ENCODE measurements at places on chromosomes 13 and 19.

DNA sequence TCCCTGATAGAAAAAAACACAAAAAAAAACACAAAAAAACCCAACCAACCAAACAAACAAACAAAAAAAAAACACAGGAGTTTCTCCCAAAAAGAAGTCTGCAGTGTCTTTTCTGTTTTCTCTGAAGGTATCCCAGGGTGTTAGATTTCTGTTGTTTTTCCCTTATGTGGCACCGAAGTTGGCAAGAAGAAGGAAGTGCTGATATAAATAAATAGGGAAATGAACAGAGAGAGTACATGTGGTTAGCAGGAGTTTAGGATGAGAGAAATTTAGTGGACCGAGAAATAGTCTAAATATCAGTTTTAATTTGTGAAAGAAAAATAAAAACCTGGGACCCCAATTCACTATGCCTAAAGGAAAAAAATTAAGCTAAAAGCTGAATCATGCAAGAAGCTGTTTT, 287.0 kb upstream of the SGCG start:
- DNase-seq, result no peak

GRCh38 chr19:5592531-5593342, 25.0 kb upstream of the TINCR start:
- no peak for DNase-seq

GRCh38 chr13:30841154-30841553, 64.9 kb upstream of the MEDAG start:
- no peak for DNase-seq

DNA sequence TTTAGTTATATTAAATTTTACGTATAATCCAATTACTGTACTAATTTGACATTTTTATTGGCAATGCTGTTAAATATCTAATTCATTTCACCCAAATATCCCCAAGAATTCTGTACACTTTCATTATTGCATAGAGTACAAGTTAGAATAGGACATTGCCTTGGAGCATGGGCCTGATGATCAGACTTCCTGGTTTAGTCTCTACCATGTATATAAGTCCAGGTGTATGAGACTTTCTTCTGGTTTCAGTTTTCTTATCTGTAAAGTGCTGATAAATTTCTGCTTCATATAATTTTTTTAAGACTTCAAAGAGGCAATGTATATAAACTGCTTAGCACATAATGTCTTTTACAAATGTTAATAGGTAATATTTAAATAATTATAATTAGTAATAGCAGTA, 179.4 kb downstream of the KLF12 start:
- no peak for DNase-seq

DNA sequence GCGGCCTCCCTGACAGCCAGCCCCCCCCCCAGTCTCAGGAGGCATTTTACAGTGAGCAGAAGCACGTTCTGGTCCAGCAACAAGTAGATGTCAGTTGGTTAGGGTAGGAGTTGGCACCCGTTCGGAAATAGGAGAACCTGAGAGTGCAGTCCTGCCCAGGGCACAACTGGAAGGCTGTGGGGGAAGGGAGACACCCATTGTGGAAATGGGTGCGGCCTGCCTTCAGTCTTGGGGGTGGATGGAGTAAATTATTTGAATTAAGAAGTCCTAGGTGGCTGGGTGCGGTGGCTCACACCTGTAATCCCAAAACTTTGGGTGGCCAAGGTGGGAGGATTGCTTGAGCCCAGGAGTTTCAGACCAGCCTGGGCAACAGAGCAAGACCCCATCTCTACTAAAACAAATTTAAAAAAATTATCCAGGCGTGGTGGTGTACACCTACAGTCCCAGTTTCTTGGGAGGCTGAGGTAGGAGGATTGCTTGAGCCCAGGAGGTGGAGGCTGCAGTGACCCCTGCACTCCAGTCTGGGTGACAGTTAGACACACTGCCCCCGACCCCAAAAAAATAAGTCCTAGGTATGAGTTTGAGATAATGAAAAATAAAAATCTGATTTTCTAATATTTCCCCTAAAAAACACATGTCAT, 1.2 kb downstream of the CIRBP start:
- peak; percentile 56 for DNase-seq

DNA sequence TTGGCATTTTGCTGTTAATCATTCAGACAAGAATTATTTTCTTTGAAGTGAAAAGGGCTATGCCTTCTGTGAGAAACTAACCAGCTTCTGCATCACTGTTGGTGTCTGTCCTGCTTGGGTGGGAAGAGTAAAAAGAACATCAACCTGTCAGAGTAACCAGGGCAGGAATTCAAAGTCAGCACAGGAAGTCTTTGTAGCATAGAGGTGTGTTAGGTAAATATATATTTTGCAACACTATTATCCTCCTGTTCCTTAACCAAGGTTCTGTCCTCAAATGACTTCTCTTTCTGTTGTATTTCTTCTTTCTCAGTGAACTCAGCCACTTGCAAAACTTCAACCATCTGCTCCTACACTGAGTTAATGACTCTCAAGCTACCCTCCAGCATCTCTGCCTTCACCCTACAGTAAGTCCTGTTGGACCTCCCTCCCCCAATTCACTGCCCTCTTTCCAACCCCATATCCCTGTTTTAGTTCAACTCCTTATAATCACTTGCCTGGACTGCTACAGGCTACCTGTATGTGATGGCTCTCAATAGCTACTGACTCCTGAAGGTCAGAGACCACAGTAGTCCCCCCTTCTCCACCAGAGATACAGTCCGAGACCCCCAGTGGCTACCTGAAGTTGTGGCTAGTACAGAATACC, 49.9 kb downstream of the SMAD9 start:
- DNase-seq, result no peak

DNA sequence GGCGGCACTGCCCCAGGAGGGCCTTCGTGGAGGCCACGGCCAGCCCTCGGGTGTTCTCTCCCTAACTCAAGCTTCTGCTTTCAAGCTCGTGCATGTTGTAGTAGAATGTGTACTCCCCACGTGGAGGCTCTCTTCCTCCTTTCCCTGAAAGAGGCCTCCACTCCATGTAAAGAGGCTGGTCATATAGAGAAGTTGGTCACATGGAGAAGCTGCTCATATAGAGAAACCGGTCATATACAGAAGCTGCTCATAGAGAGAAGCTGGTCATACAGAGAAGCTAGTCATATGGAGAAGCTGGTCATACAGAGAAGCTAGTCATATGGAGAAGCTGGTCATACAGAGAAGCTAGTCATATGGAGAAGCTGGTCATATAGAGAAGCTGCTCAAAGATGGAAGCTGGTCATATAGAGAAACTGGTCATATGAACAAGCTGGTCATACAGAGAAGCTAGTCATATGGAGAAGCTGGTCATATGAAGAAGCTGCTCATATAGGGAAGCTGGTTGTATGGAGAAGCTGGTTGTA, 152.5 kb downstream of the COL4A1 start:
- DNase-seq, result no peak

GRCh38 chr13:49503951-49504350, 8.2 kb downstream of the PHF11 start:
- DNase-seq, result no peak

DNA sequence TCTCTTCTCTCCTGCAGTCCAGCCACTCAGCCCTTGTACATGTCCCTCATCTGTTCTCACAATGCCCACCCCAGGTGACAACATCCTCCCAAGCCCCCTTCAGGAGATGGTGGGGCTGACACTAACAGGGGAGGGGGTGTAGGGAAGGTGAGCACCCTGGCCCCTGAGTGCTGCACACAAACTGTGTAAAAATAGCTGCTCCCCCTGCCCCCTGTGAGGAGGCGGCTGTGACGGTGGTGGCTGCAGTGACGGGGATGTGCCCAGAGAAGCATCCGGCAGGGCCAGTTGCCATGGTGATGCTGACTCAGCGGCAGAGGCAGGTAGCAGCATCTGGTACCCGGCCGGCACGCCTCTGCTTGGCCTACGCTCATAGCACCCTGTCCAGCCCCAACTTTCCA, 13.0 kb upstream of the JUND start:
- peak; percentile 42 for DNase-seq

DNA sequence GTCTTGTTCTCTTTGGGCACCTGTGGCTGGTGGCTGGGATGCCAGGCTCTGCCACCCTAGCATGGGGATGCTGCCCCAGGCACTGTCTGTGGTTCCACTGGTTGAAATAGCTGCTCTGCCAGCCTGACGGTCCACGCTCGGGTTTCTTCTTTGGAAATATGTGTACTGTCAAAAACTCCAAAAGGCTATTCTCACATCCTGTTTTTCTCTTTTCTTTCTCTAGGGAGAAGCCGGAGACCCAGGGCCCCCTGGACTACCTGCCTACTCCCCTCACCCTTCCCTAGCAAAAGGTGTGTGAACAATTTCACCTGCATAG, 115.0 kb downstream of the RAB20 start:
- DNase-seq, result no peak

DNA sequence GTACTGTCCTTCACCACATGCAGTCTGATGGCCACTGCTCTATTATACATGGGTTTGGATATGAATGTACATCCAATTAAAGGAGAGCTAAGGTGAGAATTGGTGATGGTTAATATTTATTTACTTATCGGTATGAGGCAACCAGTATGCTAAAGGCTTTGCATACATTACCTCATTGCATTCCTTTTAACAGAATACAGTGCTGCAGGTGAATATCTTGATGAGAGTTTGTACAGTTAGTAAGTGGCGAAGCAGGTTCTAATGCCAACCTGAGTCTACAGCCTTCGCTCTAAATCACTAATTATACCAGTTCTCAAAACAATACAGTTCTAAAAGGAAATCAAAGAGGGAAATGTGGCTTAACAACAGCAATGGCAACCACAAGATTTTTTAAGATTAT, 284.1 kb downstream of the ITGBL1 start:
- no peak for DNase-seq

- no peak for DNase-seq
These were observed 69.0 kb upstream of the PCDH9 start for GRCh38 chr13:67299072-67299635.

DNA sequence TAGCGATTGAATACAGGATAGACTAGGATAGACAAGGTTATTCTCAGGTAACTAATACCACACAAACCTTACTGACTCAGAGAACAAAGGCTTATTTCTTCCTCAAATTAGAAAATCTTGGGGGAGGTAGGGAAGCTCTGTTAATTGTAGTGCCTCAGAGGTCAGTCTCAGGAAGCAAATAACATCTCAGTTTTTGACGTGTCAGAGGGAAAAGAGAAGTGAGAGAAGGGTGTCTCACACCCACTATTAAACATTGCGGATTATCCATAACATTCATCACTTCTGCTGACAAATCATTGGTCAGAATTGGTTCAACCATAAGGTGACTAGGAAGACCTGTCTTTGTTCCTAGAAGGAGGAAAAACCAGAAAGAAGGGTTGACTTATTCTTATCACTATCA, 579.4 kb upstream of the MIR17HG start:
- no peak for DNase-seq

GRCh38 chr13:40631605-40632004, 34.8 kb downstream of the FOXO1 start:
- DNase-seq, result no peak

DNA sequence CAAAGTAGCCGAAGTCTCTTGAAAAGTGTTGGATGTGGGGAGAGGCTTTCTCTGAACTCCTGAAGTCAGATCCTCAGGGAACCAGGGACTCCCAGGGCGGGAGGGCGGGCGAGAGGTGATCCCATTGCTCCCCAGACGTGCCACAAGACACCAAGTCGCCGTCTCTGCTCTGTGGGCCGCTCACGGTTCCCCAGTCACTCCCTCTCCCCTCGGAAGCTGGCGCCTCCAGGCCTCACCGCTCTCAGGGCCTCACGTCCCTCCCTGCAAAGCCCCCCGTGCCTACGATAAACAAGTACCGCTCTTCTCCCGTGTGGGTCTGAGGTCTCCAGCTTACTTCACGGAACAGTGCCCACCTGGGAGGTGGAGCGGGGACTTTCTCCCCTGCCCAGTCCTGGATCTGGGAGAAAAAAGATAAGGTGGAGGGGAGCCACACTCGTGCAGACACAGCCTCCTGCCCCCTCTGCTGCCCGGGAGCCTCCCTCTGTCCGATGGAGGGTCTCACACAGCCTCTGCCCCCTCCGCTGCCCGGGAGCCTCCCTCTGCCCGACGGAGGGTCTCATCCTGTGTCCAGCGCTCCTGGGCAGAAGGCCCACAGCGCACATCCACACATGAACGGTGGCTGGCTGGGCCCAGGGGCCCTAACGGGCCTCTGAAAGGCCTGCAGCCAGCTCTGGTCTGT, 50.7 kb downstream of the GAS6 start:
- DNase-seq, result no peak

DNA sequence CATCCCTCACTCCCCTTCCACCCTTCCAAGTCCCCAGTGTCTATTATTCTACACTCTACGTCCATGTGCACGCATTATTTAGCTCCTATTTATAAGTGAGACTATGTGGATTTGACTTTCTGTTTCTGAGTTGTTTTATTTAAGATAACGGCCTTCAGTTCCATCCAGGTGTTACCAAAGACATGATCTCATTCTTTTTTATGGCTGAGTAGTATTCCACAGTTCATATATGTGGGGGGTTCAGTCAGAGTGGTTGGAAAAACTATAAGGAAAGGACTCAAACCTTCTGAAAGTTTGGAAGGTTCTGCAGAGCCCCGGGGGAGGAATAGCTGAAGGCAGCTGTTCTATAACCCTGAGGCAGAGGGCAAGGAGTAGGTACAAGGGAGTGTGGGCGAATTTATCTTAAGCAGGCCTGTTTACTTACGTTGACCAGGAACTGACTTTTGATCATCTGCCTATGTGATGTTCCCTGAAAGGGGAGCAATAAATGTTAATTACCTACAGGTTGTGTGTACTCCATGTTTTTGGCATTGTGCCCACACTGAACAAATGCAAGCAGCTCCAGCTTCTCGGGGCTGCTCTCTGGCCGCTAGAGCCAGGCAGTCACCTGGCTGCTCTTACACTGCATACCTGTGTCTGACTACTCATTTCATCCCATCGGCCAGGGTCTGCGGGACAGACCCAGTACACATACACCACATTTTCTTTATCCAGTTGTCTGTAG, 13.5 kb upstream of the ADGRE1 start:
- DNase-seq, result no peak
